ENCODE measurements at places on chromosomes 11 and 22. TPM values are rescaled to one million over a fixed set of nuclear protein-coding genes. Genes with fewer than 3 reads are reported as not detected.
A peak's percentile ranks its signal among the peaks of the same experiment; 100 is the strongest.

Gene NXPE1
- not detected for total RNA-seq

Gene MSANTD2
- total RNA-seq, result 13.1 TPM

Gene DNAJB7
- total RNA-seq, result not detected

Gene CPT1B
- total RNA-seq, result 39.1 TPM

Gene TBRG1
- 16.9 TPM for total RNA-seq

Gene TOP3B
- total RNA-seq, result 43.6 TPM

Gene MOGAT2
- total RNA-seq, result 0.21 TPM

Gene LRRC56
- 2.6 TPM for total RNA-seq

Gene C22orf31
- not detected for total RNA-seq

- DNase-seq, result no peak
Observed at GRCh38 chr22:41524809-41525449, 19.3 kb downstream of the POLR3H start.

DNA sequence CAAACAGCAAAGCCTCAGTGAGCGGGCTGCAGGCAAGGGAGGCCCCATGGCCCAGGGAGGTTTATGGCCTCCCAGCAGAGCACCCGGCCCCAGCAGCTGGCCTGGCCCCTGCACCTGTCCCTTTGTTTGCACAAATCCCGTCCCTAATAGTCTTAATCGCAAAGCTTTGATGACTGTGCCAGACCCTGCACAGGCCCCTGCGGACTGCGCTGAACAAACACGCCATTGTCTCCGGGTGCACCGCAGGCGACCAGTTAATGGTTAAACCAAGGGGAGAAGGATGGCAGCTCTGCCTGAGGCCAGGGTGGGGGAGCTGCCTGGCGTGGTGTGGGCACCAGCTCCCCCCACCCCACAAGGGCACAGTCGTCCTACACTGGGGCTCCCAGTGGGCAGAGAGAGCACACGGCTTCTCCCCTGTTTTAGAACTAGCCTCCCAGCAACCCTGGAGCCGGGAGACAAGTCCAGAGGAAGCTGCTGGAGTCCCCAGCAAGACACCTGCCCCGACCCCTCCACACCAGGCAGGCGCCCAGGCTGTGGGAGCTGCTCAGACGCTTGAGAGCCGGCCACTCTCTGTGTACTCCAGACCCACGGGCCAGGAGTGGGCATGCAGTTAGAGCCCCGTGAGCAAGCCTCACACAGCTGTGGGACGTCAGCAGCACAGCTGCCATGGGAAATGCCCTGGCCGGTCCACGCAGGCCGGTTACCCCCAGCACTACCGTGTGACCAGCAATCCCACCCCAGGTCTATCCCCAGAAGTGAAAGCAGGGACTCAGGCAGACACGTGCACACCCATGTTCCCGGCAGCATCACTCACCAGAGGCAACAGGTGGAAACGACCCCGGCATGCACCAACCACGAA, 39.7 kb upstream of the TH start:
- DNase-seq, result no peak

DNA sequence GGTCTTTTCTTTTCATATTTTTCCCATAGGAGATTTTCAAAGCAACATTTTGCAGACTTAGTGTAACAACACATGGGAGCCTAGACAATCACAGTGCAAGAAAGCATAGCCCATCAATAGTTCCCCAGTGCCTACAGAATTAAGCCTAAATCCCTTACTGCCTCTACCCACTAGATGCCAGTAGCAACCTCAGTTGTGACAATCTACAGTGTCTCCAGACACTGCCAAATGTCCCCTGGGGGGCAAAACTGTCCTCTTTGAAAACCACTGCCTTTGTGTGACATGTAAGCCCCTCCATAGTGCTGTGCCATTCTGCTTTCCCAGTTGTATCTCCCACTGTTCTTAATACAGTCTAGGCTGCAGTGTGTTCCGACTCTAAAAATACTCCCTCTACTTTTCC, 1329.0 kb downstream of the LRRC4C start:
- no peak for DNase-seq

DNA sequence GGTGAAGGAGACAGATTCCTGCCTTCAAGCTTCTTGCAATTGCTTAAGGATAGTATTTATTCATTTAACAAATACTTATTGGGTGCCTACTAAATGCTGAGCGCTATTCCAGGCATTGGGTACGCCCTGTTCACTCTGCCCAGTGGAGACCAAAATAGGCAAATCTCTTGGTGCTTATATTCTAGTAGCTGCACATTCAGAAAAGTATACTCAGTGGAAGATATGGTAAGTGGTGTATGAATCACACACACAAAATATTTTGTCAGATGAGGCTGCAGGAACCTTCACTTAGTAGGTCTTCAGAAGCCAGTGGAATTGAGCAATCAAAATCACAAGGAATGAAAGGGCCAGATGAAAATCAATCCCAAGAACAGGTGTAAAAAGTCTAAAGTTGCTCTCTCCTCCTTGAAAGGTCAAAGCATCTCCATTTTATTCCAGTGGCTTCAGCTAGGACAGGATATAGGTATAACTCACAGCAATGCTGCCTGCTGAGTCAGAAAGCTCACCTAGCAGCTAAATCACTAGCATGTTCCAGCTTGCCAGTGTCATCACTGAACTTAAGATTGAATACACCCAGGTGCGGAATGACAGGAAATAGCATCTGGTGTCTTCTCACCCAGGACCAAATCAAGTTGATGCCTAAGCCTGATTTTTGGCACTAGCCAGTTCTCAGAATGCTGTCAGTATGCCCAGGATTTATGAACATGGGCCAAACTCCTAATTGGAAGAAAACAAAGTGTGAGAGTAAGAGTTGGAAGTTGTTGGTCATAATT, 83.9 kb downstream of the AMOTL1 start:
- DNase-seq, result no peak

GRCh38 chr11:75389276-75389605, 10.1 kb upstream of the RPS3 start:
- no peak for DNase-seq

DNA sequence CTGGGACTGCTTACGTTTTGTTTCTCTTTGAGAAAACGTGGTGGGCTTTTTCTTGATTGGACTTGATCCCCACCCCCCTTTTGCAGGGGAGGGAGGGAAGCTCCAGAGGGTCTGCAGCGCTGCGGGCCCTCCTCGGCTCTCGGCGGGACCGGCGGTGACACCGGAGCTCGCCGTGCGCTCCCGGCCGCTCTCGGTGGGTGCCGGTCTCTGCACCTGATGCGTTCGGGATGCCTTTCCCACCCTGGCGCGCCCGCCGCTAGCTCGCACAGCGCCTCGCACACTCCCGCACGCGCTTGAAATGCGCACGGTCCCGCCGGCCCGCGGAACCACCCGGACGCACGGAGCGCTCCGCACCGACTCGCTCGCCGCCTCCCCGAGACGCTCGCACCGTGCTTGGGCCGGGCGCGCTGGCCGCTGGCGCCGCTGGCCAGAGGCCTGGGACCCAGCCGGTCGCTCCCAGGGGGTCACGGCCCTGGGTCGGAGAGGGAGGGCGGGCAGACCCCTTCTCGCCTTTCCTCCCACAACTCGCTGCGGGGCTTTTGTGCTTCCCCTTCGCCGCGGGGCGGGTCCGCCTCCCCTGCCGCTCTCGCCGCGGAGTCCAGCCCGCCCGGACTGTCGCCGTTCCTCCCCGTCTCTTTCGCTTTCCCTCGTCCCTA, 1.0 kb downstream of the ZBTB16 start:
- peak; percentile 41 for DNase-seq

DNA sequence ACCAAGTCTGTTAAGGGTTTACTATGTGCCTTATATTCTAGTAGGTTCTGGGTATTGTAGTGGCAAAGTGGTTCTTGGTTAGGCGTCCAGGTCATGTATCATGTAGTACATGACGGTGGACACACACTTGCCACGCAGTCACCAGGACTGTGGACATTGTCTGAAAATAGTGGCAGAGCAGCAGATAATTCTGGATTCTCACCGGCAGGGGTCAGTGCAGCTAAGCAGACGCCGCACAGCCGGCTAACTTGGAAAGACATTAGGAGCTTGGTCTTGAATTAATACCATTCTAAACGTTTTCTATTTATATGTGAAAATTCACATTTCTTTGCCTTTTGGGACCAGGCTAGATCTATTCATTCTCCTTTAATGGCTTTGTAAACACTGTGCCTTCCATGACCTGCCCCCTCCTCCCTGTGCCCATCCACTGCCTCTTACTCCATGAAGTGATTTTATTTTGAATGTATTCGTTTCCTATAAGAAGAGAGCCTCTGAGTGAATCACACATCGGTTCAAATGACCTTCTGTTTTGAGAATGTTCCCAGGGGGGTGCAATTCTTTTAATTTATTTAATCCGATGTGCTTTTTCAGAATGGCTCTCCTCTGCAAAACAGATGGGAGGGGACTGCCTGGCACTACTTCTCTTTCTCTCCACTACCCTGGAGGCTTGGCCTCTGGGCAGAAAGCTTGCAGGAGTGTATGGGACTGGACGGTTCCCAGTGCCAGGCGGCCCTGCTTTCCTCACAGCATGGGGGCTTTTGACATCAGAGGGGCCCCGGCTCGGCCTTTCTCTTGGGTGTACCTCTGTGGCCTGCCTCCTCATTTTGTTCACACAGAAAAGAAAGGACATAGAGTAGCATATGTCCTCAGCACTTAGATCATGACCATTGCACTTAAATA, 378.0 kb downstream of the NTM start:
- DNase-seq, result peak; percentile 76

DNA sequence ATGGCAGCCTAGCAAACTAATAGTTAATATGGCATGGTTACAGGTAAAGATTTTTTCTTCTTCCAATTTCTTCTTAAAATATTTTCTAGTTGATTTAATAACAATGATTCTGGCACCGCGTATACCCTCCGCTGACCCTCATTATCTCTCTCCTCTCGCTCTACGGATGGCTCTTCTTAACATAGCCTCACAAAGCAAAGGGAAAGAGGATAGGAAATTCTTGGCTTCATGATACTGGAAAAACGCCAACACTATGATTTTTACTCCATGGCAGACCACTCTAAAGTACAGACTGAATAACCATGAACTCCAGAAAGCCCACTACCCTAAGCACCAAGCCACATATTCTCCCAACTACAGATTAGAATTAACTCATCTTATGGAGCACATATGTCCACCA, 6.1 kb downstream of the PI4KA start:
- DNase-seq, result no peak

DNA sequence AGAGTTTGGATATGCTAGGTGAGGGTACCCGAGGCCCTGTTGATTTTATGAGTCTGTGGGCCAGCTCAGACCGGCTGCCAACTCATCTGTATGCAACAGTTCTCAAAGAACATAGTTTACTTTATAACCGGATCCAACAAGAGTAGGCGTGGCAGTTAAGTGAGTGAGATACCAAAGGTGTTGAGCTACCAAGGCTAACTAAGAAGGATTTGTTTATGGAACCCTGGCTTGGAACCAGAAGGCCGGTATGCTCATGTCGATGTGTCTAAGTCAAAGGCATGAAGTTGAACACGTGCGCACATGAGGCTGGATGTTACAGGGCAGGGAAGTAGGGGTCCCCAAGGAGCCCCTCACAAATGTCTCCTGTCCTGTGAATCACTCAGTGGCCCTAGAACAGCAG, at the start of gene KCNJ1:
Gene KCNJ1, minus strand, starts transcription at position 20 of the 400 bp plus-strand sequence. CDS start 27,053 bp downstream, outside the sequence.
- DNase-seq, result no peak

DNA sequence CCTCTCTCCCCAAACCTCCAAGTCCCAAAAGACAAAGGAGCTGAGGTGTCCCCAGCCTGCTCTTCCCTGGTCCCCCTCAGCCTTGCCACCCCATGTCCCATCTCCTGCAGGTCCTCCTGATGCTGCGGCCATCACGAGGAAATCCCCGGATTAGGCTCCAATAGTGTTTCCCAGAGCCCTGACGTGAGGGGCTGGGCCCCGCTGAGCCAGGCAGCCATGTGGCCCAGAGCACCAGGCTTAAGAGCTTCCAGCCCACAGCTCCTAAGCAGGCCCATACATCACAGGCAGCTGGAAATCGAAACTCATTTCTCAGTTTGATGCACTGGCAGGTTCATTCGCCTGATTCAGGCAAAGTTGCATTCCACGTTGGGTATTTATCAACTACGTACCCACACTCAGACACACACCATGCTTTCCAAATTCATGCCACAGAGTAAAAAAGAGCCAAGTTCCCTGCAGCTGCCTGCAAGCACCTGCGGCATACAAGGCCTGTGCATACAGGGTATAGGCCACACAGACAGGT, 114.2 kb downstream of the CHST1 start:
- no peak for DNase-seq

DNA sequence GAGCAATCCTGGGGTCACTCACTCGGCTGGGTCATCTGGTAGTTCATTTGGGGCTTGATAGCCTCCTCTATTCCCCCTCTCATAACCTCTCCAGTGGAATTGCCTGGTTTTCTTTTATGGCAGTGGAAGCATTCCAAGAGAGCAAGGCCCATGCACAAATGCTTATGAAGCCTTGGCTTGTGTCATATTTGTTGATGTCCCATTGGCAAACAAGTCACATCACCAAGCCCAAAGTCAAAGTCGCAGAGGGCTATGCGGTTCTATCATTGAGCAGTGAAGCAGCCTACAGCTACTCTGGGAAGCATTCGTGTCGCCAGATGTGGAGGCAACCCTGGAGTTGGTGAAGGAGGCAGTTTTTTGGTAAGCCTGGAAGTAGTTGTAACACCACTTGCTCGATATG, 12.3 kb downstream of the KCTD14 start:
- no peak for DNase-seq

- DNase-seq, result peak; percentile 84
Observed at GRCh38 chr22:36423461-36424404, 36.0 kb upstream of the MYH9 start.

- peak; percentile 17 for DNase-seq
Observed at GRCh38 chr22:40399621-40400020, 29.2 kb downstream of the SGSM3 start.

- DNase-seq, result peak; percentile 41
Observed at GRCh38 chr11:17985517-17985916, 27.3 kb downstream of the SERGEF start.

- peak; percentile 72 for DNase-seq
Observed at GRCh38 chr11:1050581-1051355, 14.2 kb upstream of the MUC6 start.

DNA sequence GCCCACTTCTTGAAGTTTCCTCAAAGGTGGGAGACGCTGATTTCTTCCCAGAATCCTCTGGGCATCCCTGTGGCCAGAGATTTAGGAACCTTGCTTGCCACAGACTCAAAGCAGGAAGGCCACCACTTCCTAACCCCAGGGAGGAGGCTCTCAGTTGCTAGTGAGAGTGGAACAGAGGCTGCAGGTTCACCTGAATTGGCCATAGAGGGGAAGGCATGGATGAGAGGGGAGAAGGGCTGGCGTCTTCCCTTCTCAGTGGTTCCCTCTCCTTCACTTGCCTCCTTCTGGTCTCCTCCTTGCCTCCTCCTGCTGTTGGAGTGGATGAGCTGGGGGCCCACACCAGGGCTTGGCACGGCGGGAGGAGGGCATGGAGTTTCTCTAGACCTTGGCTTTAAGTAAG, 185.7 kb downstream of the ADAMTS15 start:
- DNase-seq, result no peak

DNA sequence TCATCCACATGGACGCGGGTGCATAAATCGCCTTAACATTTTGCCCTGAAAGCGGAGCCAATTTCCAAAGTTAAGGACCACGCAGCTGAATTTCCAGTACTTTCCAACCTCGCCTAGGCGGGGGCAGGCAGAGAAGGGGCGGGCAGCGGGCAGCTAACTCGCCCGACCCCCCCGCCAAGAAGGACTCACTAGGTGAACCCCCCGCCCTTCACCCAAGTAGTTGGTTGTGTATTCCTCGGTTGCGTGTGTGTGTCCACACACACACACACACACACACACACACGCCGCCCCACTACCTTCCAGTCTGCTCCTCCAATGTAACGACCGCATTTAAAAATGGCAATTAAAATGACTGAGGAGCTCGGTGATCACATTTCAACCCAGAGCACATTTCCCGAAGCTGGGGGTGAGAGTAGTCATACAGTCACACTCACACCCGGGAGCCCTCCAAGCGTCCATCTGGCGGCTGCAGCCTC, 1.4 kb downstream of the TENM4 start:
- DNase-seq, result no peak

- peak; percentile 37 for DNase-seq
Observed at GRCh38 chr11:16860617-16861016, 122.2 kb downstream of the C11orf58 start.
